CD4-positive, CD25-positive, alpha-beta regulatory T cell (primary cell): ENCODE measurements at places on chromosomes 16 and 17. TPM values are rescaled to one million over a fixed set of nuclear protein-coding genes. Genes with fewer than 3 reads are reported as not detected.

The CDH3 gene
- 0.38 TPM for polyA plus RNA-seq

The MYL11 gene
- not detected for polyA plus RNA-seq

The GNAO1 gene
- polyA plus RNA-seq, result not detected

The PPP1R1B gene
- polyA plus RNA-seq, result not detected

The CARHSP1 gene
- polyA plus RNA-seq, result 78.9 TPM

The CLEC18A gene
- 0.14 TPM for polyA plus RNA-seq

The ANKFN1 gene
- polyA plus RNA-seq, result not detected

The PIRT gene
- polyA plus RNA-seq, result not detected
